AML-193 (cell line): ENCODE measurements at places on chromosomes 6 and 20.

- DNase-seq, result no peak
Measured at GRCh38 chr6:154705471-154706113, 27.6 kb upstream of the SCAF8 start.

GRCh38 chr6:149890629-149891045, 7.3 kb downstream of the RAET1E start:
- DNase-seq, result no peak

DNA sequence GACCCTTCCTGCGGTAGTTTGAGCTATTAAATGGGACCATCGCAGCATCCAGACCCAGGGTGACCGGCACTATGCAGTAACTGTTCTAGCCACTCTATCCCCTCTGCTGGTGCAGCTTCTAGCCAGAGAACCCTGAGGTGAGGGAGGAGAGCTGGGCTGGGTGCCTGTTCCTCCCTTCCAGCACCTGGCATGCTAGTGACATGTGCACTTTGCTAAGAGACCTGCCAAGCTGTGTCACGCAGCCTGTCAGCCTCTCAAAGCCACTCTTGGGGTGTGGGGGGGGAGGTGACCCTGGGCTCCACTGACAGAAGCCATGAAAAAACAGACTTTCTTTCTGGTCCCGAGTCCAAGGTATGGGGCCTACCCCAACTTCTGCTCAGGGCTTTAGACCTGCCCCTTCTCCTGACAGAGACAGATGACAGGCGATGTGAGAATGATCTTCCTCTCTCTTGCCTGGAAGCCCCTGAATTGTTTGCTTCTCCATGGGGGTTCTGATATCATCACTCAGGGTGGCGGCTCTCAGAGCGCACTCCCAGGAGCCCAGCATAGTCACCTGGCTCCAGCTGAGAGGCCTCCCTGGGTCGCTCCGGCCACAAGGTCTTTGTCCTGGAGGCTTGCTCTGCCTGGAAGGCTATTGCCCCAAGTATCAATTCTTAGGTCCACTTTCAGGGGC, 47.2 kb upstream of the MLN start:
- DNase-seq, result no peak

DNA sequence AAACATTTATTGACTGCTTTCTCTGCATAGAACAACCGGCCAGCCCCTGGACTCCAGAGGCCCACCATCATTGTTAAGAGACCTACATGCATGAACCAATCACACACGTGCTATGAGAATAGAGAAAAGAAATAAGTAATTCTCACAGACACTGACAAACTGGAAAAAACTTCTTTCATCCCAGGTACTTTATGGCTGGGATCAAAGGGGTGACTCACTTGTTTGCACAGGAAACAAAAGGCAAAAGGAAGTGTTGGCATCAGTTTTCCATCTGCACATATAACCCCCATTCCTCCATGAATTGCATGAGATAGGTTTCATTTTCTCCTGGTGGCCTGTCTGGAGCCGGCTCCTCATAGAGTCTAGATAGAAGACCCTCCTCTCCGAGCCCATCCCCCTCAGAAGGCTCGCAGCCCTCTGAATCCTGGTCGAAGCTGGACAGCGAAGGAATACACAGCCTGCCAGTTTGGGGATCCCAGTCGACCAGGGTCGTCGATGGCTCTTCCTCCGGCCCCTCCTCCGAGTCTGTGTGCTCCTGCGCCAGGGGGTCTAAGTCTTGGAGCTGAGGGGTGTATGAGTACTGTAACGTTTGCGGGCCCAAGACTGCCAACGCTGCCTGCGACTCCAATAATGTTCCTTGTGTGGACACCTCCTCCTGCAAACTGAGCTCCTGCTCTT, 43.3 kb downstream of the IL20RA start:
- DNase-seq, result no peak

DNA sequence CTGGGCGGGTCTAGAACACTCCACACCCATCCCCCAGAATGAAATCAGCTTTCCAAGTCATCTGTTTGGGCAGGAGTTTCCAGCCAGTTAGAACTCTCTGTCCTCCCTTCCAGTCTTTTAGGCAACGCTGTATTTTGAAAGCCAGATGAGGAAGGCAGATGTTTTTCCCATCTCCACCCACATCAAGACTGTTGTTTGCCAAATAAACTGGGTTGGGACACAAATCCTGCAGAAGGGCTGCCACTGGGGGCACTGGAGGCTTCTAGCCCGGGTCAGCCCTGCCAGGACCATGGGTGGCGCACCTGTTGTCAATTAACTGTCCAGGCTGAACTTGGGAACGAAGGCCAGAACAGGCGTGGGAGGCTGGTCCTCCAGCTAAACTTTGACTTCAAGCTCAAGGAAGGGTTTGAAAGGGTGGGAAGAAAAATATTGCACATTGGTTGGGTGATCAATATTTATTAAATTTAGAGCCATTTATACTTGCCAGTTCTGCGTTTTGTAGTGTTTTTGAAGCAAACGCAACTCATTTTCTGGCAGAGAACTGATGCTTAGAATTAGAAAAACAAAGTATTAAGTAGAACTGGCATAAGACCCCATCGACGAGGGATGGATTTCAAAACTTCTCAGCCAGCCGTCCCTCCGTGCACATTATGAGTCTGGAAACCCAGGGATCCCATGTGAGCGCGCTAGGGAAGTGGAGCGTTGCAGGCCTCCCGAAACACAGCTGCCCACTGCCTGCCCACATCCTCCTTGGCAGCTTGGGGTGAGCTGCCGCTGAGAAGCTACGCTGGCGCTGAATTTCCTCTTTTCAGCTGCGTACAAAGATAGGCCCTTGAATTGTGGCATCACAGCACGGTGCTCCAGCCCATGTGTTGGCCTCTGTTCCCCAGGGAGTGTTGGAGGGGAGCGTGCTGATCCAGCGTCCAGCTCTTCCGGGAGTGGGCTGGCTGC, 297.4 kb downstream of the QKI start:
- DNase-seq, result no peak

DNA sequence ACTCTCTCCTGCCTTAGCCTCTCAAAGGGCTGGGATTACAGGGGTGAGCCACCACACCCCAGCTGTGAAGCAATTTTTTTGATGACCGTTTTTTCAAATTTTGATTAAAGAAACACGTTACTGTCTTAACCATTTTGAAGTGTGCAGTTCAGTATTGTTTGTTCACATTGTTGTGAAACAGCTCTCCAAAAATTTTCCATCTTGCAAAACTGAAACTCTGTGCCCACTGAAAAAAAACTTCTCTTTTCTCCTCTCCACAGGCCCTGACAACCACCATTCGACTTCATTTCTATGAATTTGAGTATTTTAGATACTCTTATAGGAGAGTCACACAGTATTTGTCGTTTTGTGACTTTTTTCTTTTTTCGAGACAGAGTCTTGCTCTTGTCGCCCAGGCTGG, 53.9 kb downstream of the ECT2L start:
- no peak for DNase-seq

DNA sequence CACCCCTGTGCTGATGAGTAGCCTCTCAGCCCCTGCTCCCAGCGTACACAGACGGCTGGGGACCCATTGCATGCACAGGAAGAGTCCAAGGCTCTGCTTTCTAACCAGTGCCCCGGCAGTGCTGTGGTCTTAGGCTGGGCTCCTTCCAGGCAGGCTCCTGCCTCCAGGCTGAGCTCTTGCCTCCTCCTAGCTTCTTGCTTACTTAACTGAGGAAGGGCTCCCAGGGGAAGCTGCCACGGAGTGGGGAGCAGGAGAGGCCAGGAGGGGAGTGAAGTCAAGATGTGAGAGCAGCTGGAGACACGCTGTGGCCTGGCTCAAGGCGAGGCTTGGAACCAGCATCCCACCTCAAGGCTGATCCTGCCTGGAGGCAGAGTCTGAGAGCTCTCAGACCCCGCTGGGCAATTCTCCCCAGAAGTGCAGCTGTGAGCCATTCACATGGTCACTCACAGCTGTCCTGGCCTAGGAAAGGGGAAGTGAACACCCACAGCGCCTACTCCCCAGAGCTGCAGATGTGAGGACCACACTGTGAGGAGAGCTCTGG, 141.0 kb downstream of the TBXT start:
- DNase-seq, result no peak

DNA sequence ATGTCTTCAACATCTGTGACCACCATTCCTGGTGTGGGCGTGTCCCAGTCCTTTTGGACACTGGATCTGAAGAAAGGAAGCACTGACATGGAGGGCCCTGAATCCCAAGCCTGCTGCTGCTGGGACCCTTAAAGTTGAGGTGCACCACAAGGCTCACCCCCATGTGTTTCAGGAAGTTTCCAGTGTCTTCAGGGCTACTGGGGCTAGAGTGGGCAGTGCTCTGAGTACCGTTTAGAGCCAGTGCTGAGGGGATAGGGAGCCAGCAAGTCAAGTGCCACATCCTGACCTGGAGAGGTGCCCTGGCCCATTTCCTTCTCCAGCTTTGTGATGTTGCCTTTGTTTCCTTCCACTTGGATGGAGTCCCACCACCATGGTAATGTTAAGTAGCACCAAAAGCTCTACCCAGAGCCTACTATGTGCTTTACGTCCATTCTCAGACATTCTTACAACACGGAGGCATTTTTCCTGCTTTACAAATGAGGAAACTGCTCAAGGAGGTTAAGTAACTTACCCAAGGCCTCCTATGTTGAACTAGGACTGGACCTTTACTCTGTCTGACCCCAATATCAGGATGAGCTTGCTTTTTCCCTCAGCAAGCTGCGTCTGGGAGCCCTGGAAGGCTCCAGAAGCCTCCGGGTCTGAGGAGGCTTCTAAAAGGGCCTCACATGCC, 552 bp upstream of the DEF6 start:
- peak; percentile 66 for DNase-seq

- DNase-seq, result no peak
Measured at GRCh38 chr6:324116-324728, 31.9 kb downstream of the DUSP22 start.

GRCh38 chr20:6580486-6580885, 187.0 kb upstream of the BMP2 start:
- DNase-seq, result no peak

- no peak for DNase-seq
Measured at GRCh38 chr20:50874111-50874757, 57.0 kb downstream of the ADNP start.

- no peak for DNase-seq
Measured at GRCh38 chr6:40937491-40937890, 101.5 kb downstream of the UNC5CL start.

- DNase-seq, result peak; percentile 39
Measured at GRCh38 chr6:159969921-159970320, 1.0 kb downstream of the IGF2R start.

- DNase-seq, result no peak
Measured at GRCh38 chr6:29730575-29731126, 7.4 kb downstream of the HLA-F start.

GRCh38 chr20:18009116-18009515, 40.3 kb downstream of the MGME1 start:
- no peak for DNase-seq

DNA sequence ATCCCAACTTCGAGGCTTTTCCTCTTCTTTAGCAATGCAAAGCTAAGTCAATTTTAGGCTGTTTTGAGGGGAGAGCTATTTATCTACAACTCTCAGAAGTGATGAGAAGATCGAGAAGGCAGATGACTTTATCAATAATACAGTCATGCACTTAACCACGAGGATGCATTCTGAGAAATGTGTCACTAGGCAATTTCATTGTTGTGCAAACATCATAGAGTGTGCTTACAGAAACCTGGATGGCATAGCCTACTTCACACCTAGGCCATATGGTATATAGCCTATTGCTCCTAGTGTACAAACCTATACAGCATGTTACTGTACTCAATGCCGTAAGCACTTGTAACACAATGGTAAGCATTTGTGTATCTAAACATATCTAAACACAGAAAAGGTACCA, 66.6 kb downstream of the PRND start:
- no peak for DNase-seq

GRCh38 chr20:46087161-46087560, 2.6 kb downstream of the NCOA5 start:
- DNase-seq, result peak; percentile 44

- no peak for DNase-seq
Measured at GRCh38 chr6:108524528-108525248, 36.0 kb upstream of the FOXO3 start.

GRCh38 chr6:48765352-48765961, 654.5 kb upstream of the PTCHD4 start:
- peak; percentile 20 for DNase-seq

DNA sequence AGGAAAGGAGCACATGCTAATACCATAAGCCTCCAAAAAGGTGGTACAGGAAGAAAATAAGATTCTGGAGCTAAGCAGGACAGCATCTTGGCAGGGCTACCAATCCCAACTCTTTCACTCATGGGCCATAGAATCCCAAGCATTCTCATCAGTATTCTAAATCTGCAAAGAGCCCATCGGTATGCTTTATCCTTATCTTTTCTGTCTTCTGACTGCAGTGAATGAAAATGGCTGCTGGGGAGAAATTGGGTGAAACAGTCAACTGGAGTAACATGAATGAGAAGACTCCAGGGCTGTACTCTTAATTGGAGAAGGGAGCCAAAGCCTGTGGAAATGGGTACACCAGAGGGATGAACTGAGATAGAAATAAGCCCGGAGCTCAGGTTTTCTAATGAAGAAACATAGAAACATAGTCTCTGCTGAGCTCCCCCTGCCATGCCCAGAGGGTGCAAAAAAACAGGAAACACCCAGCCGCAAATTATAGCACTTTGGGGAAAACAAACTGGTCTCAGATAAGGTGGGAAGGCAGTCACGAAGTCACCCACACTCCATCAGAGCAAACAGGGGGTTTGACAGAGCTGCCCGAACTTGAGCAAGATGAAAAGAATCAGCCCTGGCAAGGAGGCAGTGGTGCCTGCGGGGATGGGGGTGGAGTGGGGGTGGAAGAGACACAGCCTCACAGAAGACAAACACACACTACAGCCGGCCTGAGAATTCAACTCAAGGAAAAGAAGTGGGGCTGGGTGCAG, 35.4 kb upstream of the E2F3 start:
- no peak for DNase-seq

- DNase-seq, result no peak
Measured at GRCh38 chr20:62603907-62604785, 38.2 kb upstream of the SLCO4A1 start.

- no peak for DNase-seq
Measured at GRCh38 chr6:163339466-163339865, 75.1 kb upstream of the QKI start.

GRCh38 chr20:62316331-62317166, 13.8 kb downstream of the ADRM1 start:
- DNase-seq, result no peak

DNA sequence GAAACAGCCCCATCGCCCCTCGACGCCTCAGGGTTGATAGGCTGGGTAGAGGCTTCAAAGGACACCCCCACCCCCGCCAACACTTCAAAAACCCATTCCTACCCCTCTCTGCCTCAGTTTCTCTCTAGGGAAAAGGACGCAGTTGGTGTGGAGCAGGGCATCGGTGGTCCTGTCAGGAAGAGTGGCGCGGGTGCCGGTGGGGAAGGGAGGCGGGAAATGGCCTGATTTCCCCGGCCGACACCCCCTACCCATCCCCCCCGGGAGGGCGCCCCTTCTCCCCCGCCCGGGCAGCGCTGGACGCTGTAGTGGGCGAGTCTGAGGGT, 367 bp downstream of the NRSN2 start:
- no peak for DNase-seq

- DNase-seq, result no peak
Measured at GRCh38 chr6:132964868-132965382, 150.6 kb downstream of the RPS12 start.
